NCI-H2171 treated with DMSO at 0.1 percent for 48 hours (cell line): ENCODE measurements at places on chromosomes 12 and 14.

- no peak for DNase-seq
Observed at GRCh38 chr14:101736071-101736470, 25.4 kb upstream of the PPP2R5C start.

GRCh38 chr14:87349921-87350320 lies 643.1 kb downstream of the GALC start:
- DNase-seq: no peak

- peak; percentile 41 for DNase-seq
Observed at GRCh38 chr12:42960087-42960527, 370.6 kb upstream of the PRICKLE1 start.

- DNase-seq: peak; percentile 76
Observed at GRCh38 chr14:96260341-96260821, 4.4 kb downstream of the BDKRB1 start.

DNA sequence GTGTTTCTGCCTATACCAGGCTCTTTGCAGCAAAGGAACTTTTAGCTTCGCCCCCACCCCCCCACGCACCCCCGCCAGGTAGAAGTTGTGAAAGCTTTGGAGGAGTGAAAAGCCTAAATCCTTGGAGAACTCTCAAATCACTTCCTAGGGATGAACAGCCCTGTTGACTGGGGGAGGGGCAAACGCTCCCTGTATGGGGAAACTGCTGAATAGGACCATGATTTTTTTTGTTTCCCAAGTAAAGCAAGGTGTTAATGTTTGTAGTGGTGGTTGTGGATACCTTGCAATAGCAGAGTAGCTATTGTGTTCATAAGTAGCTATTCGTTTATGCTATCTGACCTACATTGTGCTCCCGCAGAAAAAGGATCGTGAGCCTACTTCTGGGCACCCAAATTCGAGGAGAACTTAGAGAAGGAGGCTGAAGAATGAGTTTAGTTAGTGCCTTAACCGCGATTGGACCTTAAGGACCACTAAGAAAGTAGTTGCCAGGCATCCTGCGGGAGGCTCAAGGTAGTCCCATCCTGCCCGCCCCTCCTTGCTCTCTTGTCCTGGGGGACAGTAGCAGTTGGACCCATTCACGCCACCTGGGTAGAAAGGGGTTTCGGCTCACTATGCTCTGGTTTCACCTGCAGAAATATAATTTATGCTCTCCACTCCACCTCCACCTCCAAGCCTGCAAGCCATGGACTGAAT lies 901 bp upstream of the NFKBIA start:
- peak; percentile 44 for DNase-seq

GRCh38 chr12:12190087-12190809 lies 76.6 kb downstream of the LRP6 start:
- no peak for DNase-seq

- DNase-seq: no peak
Observed at GRCh38 chr12:95244350-95244749, 26.7 kb downstream of the VEZT start.

- DNase-seq: no peak
Observed at GRCh38 chr12:87425942-87426554, 603.2 kb downstream of the C12orf50 start.

GRCh38 chr14:27392153-27392552 lies 794.3 kb upstream of the NOVA1 start:
- no peak for DNase-seq

GRCh38 chr12:102800565-102800964 lies 116.5 kb downstream of the PAH start:
- no peak for DNase-seq

DNA sequence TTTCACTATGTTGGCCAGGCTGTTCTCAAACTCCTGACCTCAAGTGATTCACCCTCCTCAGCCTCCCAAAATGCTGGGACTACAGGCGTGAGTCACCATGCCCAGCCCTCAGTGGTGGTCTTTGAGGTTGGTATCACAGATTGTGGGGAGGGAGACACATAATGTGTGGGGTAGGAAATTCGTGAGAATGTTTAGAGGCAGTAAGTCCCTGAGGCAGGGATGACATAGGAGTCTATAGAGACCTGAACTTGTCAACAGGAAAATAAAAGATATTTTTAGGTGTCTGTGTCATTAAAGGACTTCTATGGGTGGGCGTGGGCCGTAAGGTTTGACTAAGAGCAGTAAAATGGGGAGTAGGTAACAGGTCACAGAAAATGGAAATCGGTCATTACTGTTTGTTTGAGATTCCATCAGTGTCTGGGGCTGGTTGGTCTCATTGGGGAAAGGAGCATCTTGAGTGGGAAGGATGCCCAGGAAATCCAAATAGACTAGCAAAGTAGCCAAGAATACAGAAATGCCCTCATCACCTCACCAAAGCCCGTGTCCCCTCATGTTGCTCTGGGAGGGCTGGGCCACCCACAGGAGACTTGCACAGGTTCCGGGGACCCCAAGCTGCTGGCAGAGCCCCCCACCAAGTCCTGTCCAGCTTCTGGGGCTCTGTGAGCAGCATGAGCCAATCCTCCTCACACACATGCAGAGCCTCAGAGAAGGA lies 63.6 kb upstream of the BCL2L14 start:
- DNase-seq: no peak

GRCh38 chr12:72472350-72472749 lies 200.2 kb downstream of the TRHDE start:
- DNase-seq: no peak

DNA sequence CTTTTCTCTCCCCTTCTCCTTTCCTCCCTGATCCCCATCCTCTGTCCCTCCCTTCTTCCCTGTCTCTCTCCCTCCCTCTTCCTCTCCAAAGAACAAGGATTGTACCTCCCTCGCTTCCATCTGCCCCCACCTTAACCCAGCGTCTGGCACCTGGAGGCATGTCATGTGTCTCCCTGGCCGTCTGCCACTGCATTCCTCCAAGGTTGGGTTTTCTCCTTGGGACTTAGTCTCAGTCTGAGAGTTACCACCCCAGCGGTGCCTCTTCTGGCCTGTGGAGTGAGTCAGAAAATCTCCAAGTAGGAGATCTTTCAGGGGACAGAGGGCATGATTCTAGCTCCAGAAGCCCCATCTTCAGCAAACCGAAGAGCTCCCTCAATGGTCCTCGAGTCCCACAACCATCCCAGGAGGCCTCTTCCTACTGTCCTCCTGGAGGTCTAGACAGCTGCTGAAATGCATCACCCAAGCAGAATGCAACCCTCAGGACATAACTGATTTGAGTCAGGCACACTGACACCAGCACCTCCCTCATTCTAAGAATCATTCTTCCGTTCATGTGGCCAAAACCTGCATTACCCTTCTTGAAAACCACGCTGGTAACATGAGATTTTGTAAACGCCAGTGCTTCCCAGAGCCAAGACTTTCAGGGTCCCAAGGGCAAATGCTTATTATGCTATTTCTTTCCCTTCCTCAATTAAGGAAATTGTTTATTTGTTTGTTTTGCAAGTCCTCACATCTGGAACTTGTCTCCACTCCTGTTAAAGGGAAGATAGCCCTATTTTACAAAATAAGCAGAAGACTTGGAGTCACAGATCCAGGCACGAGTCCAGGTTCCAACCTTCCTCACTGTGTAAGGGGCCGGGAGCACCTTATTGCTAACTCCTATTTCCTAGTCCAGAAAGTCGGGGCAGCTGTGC lies 463.2 kb downstream of the BCL11B start:
- peak; percentile 70 for DNase-seq

DNA sequence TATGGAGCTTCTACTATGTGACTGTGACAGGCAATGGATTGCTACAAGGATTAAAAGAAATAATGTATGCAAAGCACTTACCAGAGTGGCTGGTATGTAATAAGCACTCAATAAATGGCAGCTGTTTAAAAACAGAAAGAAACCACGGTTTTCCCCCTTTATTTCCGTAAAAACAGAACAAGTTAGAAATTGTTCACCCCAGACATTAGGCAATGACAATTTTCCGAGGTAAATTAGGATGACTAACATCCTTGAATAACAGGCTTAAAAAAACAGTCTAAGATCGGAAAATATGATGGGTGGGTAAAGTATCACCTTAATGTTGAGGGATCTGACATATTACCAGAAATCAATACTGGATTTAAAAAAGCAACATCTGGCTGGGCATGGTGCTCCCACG lies 20.9 kb upstream of the CNIH1 start:
- DNase-seq: no peak

GRCh38 chr12:108119126-108119973 lies 9.7 kb upstream of the WSCD2 start:
- no peak for DNase-seq

GRCh38 chr12:632102-632696 lies 31.0 kb downstream of the NINJ2 start:
- DNase-seq: no peak
